ENCODE measurements at places on chromosomes 7 and 10.

DNA sequence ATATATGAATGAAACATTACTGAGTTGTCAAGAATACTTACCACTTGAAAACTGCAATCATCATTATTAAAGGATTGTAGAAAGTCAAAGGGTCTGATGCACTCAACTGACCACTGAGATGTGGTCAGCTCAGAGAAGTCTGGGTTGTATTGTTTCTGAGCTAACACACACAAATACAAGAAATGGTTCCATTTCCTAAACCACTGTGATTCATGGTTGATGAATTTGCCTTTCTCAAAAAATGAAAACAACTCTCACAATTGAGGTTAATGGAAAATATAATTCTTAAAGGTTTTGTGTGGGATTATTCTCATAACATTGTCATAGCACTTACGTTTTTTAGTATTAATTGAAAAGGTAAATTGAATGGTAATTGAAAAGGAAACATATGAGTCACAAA is 45.6 kb upstream of the TAS2R16 start:
- no peak for DNase-seq

- no peak for DNase-seq
Measured at GRCh38 chr10:12533151-12533550, 183.8 kb downstream of the CAMK1D start.

GRCh38 chr10:600876-601659 is 88.4 kb downstream of the DIP2C start:
- no peak for DNase-seq

DNA sequence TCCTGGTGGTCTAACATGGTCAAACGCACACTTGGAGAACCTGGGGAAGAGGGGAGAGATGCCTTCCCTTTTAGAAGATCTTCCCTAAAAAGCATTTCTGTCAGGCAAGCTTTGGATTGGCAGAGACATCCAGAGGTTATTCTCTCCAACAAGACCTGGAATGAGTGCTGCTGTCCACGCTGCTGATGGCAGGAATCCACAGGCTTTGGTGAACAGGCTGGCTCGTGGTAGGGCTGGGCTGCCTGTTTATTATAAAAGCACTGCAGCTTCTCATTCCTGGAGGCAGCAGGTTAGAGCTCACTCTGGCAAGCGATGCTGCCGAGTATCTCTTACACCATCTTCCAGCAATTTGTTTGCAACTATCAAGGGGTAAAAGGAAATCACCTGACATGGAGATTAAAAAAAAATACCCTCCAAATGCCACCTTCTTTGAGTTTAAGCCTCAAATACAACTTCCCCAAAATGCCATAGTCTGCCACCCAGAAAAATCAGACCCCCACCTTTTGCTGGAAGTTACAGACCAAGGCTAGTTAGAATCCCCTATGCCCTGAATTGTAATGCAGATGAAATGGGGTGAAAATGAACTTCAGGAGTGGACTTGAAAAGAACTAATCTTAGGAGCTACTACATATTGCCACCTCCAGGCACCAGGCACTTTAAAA is 152.1 kb upstream of the KMT2E start:
- no peak for DNase-seq

DNA sequence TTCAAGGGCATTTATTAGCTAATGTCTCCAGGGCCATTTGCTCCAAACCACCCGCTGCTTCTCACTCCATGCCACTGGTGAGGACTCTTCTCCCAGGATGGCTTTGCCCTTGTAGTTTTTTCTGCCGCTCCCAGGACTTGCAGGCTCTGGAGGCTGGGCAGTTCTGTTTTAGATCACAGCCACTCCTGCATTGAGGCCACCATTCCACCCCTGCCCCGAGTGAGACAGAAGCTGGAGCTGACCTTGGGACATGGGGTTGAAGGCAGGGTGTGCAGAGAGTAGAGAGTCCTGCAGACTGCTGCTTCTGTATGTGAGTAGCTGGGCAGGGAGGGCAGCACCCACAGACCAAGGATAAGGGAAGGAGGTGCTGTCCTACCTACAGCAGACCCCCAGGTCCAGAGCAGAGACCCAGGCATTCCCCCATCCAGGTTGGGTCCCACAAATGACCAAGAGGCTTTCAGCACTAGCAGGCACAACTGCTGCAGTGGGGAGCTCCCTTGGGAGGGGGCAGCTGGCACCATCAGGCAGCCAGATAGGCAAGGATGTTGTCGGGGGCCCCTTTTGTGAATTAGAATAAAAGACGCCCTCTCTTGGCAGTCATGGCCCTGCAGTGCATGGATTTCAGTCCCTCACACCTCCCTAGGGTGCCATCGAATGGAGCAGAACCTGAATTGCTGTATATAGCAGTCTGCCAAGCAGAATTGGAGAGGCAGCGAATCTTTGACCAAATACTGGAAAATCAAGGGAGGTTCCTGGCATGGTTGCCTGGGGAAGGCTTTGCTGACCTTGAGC is 22.7 kb upstream of the ADCYAP1R1 start:
- no peak for DNase-seq

- peak; percentile 70 for DNase-seq
Measured at GRCh38 chr7:5699467-5700384, 81.7 kb downstream of the RNF216 start.

DNA sequence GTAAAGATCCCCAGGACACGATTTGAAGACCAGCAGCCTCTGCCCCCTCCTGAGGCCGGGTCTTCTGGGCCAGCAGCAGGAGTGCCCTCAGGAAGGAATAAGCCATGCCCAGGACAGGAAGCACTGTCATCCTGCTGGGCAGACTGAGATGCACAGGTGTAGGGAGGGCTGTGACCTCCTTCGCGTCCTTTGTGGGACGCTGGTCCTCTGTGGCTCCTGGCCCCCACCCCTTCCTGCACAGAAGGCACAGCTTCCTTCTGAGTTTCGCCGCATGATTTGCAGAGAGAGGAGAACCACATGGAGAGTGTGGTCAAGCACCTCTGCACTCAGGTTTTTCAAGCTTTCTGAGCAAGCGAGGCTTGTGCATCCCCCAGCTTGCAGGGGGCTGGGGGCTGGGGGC is 112.7 kb downstream of the RGS10 start:
- DNase-seq: no peak

DNA sequence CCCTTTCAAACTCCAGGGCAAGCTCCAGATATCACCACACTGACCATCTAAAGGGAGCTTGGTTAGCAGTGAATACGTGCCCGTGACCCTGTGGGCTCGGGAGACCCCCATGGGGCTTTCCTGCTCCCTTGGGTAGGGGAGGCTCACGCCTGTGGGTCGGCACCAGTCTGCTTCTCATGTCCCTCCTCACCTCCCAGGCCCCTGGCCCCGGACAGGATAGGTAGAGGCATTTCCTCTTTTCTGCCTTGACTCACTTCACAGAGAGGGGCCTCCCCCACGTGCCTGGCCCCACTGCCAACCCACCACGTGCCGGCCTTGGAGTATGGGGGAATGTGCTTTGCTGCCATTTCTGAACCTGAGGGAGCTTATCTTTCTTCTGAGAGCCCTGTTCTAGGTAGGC is 131.3 kb upstream of the FAM20C start:
- DNase-seq: no peak

DNA sequence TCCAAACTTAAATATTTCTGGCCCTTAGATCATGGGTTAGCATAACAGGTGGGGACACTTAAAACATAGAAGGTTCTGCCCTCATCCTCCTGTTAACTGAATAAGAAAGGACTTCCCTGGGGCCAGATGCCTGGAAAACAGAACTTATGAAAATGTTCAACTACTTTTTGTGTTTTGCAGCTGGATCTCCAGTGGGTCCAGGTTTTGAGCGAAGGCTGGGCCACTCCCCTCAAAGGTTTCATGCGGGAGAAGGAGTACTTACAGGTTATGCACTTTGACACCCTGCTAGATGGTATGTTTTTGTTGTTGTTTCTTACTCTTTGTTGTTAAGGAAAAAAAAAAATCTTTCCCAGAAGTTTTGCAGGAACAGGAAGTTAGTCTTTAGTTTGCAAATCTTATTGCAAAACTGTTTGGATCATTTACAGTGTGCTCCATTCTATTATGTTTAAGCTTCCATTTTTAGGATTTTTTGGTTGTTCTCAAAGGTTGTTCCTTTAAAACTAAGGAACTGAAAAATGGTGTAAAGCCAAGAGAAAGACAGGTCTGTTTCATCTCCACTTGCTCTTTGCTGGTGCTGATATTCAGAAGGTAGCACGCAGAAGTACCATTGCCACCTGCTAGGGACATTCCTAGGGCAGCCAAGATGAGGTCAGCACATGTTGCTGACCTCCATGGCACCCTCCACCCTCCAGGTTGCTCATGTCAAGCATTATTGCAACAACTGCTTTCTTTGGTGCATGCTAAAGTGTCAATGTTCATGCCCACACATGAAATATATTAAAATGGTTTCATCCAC is 56.1 kb downstream of the PAPSS2 start:
- DNase-seq: no peak

- DNase-seq: no peak
Measured at GRCh38 chr7:45657890-45658715, 83.9 kb downstream of the ADCY1 start.

- no peak for DNase-seq
Measured at GRCh38 chr10:115861455-115861854, 411.6 kb downstream of the GFRA1 start.

- no peak for DNase-seq
Measured at GRCh38 chr10:115827231-115828009, 445.6 kb downstream of the GFRA1 start.

GRCh38 chr7:30139836-30140384 is 5.1 kb downstream of the MTURN start:
- no peak for DNase-seq
